ENCODE measurements at places on chromosomes 1 and 21. TPM values are rescaled to one million over a fixed set of nuclear protein-coding genes. Genes with fewer than 3 reads are reported as not detected.

- DNase-seq = no peak
Measured at GRCh38 chr21:43352568-43353281, 74.2 kb downstream of the SIK1 start.

GRCh38 chr1:100387657-100388350 lies 35.5 kb downstream of the CDC14A start:
- DNase-seq = no peak

GRCh38 chr1:222257027-222257426 lies 290.9 kb downstream of the HHIPL2 start:
- no peak for DNase-seq

ZNF648 gene
- 0.24 TPM for polyA plus RNA-seq

DNA sequence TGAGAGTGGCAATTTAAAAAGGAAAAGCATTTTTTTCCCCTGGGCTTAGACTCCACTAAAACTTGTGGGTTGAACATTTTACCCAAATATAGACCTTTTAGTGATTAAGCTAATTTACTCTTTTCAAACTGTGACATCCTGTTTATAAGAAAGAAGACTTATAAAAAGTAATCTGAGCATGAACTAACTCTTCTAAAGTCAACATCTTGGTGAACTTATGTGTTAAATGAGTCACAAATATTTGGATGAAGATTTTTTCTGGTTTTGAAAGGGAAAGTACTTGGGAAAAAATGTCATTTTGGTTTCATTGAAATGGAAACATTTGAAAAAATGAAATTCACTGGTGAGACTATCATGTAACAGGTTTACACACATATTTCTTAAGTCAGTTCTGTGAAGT lies 109.8 kb downstream of the KCNK2 start:
- no peak for DNase-seq

- DNase-seq = no peak
Measured at GRCh38 chr1:33337441-33337840, 16.5 kb upstream of the A3GALT2 start.

Data from right renal pelvis (tissue), 4 donors.